Neural progenitor cell (in vitro differentiated cells): ENCODE measurements at places on chromosomes 4 and X.

GRCh38 chr4:95415346-95415771 is 133.4 kb downstream of the UNC5C start:
- DNase-seq, result no peak

GRCh38 chr4:10506077-10506476 is 48.9 kb upstream of the ZNF518B start:
- no peak for DNase-seq

GRCh38 chr4:26531491-26532116 is 41.3 kb upstream of the CCKAR start:
- no peak for DNase-seq

DNA sequence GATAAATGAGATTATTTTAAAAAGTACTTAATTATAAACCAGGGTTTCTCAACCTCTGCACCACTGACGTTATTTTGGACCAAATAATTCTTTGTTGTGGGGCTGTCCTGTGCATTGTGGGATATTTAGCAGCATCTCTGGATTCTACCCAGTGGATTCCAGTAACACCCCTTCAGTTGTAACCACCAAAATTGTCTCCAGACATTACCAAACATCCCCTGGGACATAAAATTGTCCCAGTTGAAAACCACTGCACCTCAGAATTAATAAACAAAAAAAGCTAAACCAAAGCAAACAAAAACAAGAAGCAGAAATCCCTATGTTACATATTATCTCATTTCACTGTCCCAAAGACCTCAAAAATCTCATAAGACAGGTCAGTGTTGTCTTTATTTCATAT is 54.2 kb upstream of the GIMD1 start:
- DNase-seq, result no peak

- DNase-seq, result no peak
Observed at GRCh38 chrX:96771486-96771885, 86.8 kb downstream of the DIAPH2 start.

GRCh38 chr4:55184600-55185523 is 59.5 kb upstream of the KDR start:
- no peak for DNase-seq

DNA sequence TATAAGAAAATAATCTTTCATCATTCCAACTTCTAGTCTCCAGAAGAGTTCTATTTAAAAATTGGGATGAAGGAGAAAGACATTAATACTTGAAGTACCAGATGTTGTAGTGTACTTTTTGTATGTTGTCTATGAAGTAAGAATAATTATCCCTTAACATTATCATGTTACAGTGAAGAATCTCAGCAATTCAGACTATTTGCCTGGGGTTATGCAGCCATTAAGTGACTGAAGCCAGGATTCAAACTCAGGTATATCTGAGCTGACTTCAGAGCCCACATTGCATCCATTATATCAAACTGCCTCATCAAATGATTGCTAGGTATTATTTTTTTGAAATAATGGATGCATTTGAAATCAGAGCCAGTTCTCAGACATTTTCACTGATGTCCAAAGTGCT is 76.1 kb upstream of the FHDC1 start:
- DNase-seq, result no peak

- DNase-seq, result no peak
Observed at GRCh38 chr4:148747721-148748268, 305.6 kb upstream of the NR3C2 start.

DNA sequence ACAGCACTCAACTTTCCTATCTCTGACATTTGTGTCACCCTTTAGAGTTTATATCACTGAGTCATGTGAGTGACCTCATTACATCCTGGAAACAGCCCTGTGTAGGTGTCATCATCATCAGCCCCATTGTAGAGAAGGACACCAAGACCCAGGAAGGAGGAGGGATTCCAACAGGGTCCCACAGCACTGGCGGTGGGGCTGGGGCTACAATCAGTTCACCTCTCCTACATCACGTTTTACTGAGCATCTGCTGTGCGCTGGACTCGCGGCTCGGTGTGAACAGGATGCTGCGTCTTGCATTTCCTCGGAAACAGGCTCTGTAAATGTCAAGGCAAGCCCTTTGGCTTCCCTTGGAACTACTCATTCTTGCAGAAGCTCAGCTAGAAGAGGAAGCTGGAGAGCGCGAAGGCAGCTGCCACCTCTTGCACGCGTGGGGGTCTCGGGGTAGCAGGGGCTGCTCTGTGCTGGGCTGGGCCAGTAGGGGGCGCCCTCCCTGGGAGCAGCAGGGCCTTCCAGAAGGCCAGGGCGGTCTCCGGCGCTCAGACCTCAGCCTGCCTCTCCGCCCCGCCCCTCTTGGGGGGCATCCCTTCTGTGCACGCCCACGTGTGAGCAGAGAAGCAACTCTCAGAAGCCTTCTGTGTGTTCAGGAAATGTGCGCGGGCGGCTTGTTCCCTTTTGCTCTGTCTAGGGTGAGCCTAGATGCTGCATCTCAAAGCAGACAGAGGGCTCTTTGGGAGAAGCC is 29.0 kb downstream of the REELD1 start:
- peak; percentile 27 for DNase-seq

GRCh38 chrX:47321386-47321785 is 49.0 kb upstream of the ZNF157 start:
- DNase-seq, result peak; percentile 92

DNA sequence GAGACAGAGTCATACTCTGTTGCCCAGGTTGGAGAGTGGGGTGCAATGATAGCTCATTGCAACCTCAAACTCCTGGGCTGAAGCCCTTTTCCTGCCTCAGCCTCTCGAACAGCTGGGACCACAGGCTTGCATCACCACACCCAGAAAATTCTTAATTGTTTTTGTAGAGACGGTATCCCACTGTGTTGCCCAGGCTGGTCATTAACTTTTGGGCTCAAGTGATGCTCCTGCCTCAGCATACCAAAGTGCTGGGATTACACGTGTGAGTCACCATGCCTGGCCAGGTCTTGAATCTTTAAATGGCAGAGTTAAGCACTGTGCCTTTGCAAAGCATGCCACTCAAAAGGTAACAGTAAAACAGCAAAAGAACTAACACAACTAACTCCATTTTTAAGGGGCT is 28.6 kb upstream of the BBS12 start:
- peak; percentile 7 for DNase-seq

DNA sequence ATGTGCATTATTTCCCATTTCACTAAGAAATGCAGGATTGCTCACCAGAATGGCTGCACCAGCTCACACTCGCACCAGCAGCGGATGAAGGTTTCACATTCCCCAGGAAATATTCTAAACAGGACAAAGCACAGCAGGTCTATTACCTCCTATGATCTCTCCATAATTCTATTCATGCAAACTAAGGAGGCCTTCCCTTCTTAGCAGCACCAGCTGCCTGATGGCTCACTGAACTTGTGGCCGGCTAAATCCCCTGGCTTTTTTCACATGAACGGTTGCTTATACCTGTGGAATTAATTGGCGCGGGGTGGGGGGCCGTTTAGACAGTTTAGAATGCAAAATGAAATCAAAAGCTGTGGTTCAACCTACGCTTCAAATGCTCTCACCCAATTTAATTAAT is 73.5 kb upstream of the SRD5A3 start:
- no peak for DNase-seq

GRCh38 chr4:15551740-15552446 is 82.2 kb downstream of the CC2D2A start:
- DNase-seq, result no peak

GRCh38 chrX:152821145-152821765 is 9.3 kb downstream of the CETN2 start:
- peak; percentile 72 for DNase-seq

DNA sequence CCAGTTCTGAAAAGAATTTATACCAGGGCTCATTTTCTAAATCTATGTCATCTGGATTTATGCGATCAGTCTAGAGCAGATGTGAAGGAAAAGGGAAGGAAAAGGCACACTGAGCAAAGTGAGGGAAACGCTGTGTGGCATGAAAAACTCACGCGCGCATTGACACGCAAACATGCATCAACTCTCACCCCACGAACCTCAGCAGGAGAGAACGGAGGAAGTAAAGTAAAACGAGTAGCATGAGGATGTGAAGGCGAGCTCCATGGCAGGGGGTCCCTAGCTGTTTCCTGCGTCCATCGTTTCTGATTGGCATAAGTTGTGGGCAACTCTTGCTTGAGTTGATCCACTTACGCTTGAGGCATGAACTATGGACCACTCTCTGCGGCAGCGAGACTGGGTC is 102.8 kb upstream of the PDLIM3 start:
- DNase-seq, result no peak

GRCh38 chr4:66506985-66507384 is 836.7 kb upstream of the EPHA5 start:
- DNase-seq, result no peak

GRCh38 chr4:138741766-138742377 is 273.7 kb upstream of the NOCT start:
- DNase-seq, result no peak

DNA sequence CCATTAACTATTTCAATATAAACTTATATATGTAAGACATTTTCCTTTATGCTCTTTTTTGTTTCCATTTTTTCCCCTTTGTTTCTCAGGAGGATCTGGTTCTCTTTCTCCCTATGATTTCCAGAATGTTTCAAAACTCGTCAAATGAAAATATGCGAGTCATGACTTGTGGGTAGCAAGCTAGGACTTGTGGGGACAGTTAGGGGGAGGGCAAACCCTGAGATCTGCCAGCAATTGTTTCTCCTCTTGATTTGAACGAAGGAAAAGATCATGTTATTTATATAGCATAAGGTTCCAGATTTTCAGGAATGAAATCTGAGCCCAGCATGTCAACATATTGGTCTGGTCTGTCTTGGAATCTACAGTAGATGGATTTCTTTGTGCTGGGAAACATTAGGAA is 28.9 kb upstream of the GPC4 start:
- DNase-seq, result no peak

- DNase-seq, result no peak
Observed at GRCh38 chr4:100906973-100907372, 389.2 kb upstream of the EMCN start.

DNA sequence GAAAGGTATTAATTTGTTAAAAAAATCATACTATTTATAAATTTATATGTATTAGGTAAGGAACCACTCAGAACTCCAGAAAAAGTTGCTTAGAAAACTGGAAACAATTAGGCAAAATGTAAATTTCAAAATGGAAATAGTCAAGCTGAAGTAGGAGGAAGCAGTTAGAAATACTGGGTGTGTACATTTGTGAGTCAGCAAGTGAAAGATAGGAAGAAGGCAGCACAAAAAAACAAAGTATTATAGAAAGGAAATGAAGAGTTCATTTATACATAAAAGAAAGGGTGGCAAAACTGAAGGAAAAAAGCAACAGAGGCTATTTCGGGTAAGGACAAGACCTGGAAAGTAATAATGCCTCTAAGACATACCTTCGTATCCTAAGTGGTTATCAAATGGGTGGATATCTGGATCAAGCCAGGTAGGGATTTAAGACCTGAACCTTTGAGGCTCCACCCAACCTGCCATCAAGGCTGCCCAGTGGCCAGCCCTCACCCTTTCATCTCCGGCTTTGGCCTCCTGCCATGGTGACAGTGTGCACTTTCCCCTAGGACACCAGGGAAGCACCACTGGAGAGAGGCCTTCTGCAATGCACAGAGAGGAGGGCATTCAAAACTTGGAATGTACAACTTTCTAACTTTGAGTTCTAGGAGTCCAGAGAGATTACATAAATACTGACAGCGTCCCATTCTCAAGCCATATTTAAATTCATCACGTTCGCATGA is at the start of gene LRRC66:
Gene LRRC66 (minus strand): TSS at position 428 of the 722 bp plus-strand sequence. CDS start 2,750 bp downstream, outside the sequence.
- DNase-seq, result no peak

- no peak for DNase-seq
Observed at GRCh38 chr4:165877286-165877685, 4.2 kb downstream of the TLL1 start.

- DNase-seq, result no peak
Observed at GRCh38 chr4:6769233-6769988, 13.1 kb upstream of the KIAA0232 start.

GRCh38 chr4:158025131-158025530 is 147.7 kb downstream of the GASK1B start:
- no peak for DNase-seq

DNA sequence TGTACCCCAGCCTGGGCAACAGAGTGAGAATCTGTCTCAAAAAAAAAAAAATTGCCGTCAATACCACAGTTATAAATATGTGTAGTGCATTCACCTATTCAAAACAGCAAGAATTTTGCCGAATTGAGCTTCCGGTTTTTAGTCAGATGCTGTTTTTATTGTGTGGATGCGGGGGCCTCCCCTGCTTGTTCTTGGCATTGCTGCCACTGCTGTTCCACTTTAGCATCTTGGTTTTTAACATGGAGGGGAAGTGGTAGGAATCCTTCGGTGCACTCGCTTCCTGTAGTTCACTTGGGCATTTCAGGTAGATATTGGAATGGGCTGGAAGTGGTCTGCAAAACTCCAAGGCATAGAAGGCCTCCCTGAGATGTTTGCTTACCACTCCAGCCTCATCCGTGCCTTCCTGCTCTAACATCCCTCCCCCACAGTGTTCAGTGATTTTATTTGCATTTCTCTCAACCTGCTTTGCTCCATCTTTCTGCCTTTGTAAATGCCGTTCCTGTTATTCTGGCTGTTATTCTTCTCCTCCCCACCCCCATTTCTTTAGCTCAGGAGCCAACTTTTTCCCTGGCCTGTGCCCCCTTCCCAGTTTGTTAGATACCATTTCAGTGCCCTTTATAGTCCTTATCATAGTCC is 25.5 kb downstream of the MOB1B start:
- no peak for DNase-seq
